ENCODE measurements at places on chromosomes 3 and 15.

- DNase-seq: no peak
Observed at GRCh38 chr3:119330858-119331257, 36.7 kb downstream of the ARHGAP31 start.

DNA sequence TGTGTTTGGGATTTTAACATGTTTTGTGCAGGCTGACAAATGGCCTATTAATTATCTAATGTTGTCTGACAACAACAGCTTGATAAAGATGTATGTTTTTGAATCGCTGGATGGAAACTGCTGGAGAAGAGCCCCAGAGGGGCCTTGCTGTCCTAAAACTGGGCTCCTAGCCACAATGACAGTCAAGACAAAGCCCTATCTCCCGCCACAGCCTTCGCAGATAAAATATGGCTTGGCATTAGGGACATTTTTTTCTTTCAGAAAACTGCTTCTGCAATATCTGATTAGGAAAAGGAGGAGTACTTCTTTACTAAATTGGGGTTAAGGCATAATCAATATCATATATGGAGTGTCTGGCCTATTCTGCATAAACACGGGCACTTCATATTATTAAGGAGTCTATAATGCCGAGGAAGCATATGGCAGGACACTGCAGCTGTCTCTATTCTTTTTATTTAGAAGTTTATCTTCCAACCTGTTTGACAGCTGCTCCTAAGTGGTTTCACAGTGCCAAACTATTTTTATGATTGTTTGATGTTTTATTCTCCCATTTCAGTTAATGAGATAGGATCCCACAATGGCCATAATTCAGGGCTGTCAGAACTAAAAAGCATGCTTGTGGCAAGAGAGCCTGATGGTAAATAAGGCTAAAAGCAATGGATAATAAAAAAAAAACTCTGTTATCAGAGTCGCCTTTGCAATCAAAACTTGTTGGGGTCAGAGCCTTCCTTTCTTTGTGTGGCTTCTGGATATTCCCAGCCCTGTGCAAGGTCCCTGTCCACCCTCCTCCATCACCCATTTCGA, 210.1 kb downstream of the MECOM start:
- no peak for DNase-seq

- no peak for DNase-seq
Observed at GRCh38 chr3:149575213-149575960, 82.4 kb downstream of the WWTR1 start.

- peak; percentile 77 for DNase-seq
Observed at GRCh38 chr3:184710870-184711492, 883 bp downstream of the MAGEF1 start.

GRCh38 chr3:40681658-40682055, 156.9 kb downstream of the ZNF621 start:
- DNase-seq: no peak

Measured in germinal center (tissue), 1 donor.